Caudate nucleus (tissue), 63 donors: ENCODE measurements at places on chromosomes 16 and 17.

DNA sequence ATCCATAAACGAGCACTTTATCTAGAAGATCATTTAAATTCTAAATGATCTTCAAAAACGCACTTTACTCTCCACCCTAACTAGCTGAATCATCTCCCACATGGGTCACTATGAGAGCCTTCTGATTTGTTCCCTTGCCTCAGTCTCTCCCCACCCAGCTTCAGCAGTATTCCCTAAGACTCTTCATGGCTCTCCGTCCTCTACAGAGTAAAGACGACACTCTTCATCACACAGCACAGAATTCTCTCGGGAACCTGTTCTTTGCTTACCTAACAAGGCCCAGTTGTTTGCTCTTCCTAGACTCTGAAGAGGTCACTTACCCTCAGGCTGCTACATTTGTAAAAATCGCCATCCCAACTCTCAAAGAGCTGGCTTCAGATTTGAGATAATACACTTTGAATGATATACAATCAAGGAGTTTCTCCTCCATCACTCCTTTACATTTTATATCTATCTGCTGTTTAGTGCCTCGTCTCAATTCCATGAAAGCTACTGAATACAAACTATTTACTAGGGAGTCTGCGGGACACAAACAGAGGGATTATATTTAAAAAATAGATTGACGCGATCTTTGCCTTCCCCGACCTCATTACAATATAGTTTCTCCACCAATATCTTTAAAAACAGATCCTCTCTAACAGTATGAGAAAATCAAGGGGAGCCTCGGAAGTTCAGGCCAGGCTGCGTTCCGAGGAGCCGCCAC lies 511 bp upstream of the LIG3 start:
- no peak for DNase-seq

DNA sequence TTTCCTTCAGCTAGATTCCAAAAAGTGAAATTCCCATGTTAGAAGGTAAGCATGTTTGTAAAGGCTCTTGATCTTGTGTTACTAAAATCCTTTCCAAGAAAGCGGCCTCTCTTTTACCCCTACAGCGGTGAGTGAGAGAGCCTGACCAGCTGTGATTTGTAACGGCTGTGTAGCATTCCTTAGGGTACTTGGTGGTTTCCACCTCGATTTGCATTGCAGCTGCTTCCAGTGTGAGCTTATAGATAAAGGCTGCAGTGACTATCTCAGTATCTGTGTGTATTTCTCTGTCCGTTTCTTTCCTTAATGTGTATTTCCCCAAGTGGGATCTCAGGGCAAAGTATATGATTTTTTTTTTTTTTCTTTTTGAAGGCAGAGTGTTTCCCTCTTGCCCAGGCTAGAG lies 169.4 kb downstream of the SNX29 start:
- no peak for DNase-seq

GRCh38 chr17:80443916-80444643 lies 29.1 kb downstream of the ENDOV start:
- peak; percentile 60 for DNase-seq

- peak; percentile 33 for DNase-seq
Measured at GRCh38 chr17:8542599-8543502, 87.7 kb downstream of the MYH10 start.

DNA sequence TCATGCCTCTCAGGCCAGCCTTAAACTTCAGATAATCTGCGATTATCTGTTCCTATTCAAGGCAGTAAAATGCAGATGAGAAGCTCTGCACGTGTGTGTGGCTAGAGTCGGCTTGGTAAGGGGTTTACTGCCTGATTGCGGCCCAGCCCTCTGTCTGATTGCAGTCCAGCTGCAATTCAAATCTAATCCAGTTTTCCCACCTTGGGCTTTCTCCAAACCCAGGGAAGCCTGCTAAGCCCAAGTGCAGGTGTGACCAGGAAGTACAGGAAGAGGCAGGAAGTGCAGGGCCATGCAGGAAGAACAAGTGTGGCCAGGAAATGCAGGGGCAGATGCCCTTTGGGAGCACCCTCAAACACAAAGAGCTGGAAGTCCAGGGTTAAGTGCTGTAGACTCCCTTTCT lies 314.9 kb downstream of the CEP112 start:
- DNase-seq, result no peak

- DNase-seq, result no peak
Measured at GRCh38 chr17:17766077-17766743, 70.6 kb downstream of the SREBF1 start.

DNA sequence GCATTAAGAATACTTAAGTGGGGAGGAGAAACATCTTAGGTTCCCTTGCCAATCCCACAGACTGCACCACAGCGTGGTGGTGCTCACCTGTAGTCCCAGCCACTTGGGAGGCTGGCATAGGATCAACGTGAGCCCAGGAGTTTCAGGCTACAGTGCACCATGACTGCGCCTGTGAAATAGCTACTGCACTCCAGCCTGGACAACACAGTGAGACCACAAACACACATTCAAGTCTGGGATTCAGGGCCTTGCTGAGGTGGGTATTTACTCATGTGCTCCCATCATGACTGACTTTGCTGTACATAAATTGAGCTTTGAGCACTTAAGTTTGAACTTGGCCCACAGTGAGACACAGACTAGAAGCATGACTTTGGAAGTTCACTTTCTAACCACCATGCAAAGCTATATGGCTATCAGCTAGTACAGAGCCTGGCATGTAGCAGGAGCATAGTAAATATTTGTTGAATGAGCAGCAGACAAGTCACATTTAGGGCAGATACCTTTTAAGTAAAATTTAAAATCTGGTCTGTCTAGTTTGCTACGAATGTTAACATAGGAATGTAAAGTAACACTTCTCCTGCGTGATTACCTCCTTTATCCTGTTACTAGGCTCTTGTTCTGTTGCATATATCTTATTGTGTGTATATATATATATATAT lies 33.5 kb downstream of the CEP95 start:
- no peak for DNase-seq

- no peak for DNase-seq
Measured at GRCh38 chr17:78522031-78522809, 55.0 kb downstream of the DNAH17 start.

GRCh38 chr17:16987830-16988601 lies 16.1 kb upstream of the TNFRSF13B start:
- peak; percentile 42 for DNase-seq

- peak; percentile 68 for DNase-seq
Measured at GRCh38 chr16:68264128-68265077, at the start of gene SLC7A6. Gene SLC7A6 (plus strand): TSS chr16:68264526. CDS start chr16:68274727, 10,201 bp downstream.

- DNase-seq, result no peak
Measured at GRCh38 chr17:64718058-64718457, 56.0 kb upstream of the SMURF2 start.

DNA sequence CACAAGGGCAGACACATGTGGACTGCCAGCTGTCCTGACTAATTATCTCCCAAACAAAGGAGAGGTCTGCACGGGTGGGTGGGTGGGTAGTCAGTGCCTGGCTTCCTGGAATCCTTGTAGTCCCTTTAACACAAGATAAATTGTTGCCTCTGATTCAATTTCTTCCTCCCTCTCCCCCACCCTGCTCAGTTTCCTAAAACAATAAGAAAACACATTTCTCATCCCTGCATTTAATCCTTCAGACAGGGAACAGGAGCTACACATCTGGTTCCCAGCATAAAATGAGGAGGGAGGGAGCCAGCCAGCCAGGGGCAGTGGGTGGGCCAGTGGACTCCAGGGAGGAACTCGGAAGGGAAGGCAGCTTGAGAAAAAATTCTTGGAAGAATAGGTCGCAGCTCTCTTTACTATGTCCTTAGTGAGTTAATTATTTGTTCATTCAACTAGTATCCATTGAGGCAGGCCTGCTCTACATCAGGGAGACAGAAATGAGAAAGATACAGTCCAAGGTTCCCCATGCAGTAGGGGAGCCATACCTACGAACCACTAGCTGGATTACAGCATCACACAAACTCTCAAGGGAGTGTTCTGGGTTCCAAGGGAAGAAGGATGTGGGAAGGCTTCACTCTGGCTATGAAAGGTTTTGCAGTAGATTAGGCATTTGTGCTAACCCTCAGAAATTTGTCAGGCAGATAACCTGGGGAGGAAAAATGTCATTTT lies 58.3 kb downstream of the CCT6B start:
- no peak for DNase-seq

GRCh38 chr17:49996495-49997300 lies 1.7 kb upstream of the DLX3 start:
- DNase-seq, result no peak

DNA sequence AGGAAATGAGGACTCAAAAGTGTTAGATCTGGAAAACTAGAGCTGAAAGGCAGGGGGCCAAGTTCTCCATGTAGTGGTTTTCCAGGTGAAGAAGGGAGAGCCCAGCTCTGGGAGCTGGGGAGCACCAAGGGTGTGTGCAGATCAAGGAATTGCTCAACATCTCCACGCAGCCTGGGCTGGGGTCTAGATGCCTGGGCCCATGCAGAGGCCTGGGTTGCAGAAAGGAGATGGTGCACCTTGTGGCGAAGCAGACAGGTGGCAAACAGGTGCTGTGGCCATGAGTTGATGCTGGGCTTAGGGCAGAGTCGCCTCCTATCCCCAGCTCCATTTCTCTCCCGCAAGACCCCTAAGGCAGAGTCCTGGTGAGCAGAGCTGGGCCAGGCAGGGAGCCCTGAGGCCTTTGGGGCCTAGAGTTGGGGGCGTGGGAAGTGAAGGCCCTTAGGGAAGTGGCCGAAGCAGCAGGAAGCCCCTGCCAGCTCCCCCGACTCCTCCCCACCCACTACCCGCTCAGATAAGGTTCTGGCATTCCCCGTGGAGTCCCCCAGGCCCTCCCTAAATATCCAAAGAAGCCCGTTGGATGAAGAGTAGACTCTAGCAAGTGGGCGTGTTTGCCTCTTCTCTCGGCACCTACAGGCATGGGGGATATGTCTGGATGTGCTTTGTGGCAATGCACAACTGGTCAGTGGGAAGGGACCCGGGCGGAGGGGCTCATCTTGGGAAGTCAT lies 777 bp downstream of the FOXN1 start:
- DNase-seq, result no peak

DNA sequence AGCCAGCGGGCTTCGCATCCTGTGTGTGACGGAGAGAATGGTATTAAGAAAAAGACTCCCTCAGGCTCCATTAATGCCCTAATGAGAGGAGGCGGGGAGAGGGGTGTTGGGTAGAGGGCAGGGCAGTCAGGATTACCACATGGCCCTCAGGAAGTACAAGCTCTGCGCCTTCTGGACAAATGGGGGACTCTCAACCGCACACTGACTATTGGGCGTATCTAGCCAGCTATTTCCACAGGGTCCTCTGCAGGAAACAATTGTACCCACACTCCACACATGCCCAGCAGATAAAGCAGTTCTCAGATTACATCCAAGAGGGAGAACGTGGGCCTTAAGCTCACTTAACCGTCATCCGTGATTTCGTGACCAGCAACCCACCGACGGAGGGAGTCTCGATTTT lies 14.7 kb downstream of the NXN start:
- DNase-seq, result no peak

DNA sequence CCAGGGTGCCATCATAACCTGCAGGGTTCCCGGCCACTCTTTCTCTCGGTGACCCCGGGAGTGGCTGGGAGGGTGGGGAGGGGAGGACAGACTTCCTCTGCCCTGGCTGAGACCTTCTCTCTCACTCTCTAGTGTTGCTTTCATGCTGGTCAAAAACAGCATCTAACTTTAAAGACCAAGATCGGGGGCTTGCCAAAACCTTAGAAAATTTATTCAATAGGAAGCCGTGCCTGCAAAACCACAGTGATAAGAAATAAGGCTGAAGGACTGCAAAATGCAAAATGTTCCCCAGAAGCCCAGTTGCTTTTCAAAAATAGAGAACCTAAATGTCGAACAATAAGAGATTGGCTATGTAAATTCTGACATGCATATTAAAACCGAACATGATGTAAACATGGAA lies 344.0 kb downstream of the FOXL1 start:
- DNase-seq, result no peak

DNA sequence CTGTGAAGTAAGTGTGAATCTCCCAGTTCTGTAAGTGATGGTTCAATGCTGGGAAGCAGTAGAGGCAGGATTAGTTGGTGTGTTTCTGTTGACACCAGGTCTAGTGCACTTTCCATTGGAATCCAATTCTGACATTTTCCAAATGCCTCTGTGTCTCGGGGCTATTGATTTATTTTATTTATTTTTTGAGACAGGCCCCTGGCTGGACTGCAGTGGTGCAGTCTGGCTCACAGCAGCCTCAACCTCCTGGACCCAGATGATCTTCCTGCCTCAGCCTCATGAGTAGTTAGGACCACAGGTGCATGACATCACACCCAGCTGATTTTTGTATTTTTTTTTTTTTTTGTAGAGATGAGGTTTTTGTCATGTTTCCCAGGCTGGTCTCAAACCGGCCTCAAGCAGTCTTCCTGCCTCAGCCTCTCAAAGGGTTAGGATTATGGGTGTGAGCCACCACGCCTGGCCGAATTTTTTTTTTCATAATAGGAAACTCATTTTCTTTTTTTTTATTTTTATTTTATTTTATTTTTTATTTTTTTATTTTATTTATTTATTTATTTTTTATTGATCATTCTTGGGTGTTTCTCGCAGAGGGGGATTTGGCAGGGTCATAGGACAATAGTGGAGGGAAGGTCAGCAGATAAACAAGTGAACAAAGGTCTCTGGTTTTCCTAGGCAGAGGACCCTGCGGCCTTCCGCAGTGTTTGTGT lies 61.7 kb downstream of the YPEL2 start:
- no peak for DNase-seq

- no peak for DNase-seq
Measured at GRCh38 chr17:43439041-43439440, 40.2 kb downstream of the ARL4D start.

- no peak for DNase-seq
Measured at GRCh38 chr17:34312080-34312479, 7.2 kb upstream of the CCL8 start.

- no peak for DNase-seq
Measured at GRCh38 chr16:7731141-7731540, 398.5 kb downstream of the RBFOX1 start.

GRCh38 chr16:17281052-17281451 lies 189.7 kb downstream of the XYLT1 start:
- DNase-seq, result no peak

DNA sequence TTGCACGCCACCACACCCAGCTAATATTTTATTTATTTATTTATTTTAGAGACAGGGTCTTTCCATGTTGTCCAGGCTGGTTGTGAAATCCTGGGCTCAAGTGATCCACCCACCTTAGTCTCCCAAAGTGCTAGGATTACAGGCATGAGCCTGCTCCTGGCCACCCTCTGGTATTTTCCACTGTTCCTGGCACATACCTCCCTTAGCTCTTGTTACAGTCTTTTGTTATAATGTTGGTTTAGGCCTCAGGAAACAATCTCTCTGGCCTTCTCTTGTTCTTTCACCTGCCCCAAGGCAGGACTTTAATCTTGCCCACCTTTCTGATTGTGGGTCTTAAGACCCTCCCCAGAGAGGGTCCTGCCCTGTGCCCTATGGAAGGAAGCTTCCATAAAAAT lies 3.6 kb upstream of the CYTH1 start:
- no peak for DNase-seq

- DNase-seq, result no peak
Measured at GRCh38 chr16:12287796-12288536, 311.4 kb downstream of the SNX29 start.

DNA sequence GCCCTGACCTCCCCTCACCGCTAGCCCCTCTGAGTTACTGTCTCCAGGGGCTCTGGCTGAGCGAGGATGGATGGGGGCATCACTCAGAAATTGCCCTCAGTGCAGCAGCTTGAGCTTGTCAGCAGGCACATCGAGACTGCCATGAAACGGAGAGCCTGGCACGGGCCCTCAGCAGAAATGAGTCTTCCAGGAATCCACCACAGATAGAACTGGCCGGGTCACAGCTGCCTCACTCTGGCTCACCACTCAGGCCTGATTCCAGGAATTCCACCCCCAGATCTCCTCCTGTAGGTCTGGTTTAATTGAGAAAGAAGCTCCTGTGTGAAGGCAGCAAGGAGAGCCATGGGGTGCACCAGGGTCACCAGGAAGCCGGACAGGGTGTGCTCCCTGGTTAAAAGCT lies 85.5 kb downstream of the GSG1L start:
- DNase-seq, result no peak
